Hematopoietic multipotent progenitor cell treated with erythropoietin and hydrocortisone succinate and interleukin-3 and kit ligand, for 17 days (in vitro differentiated cells): ENCODE measurements at places on chromosomes 12 and 14.

GRCh38 chr12:119803381-119803791 is 73.7 kb downstream of the CIT start:
- no peak for DNase-seq

- DNase-seq, result no peak
These were observed 86.6 kb upstream of the DYNC1H1 start for GRCh38 chr14:101877766-101878165.

GRCh38 chr12:102950107-102950949 is 7.1 kb upstream of the ASCL1 start:
- DNase-seq, result no peak

- no peak for DNase-seq
These were observed 1.3 kb downstream of the MBD6 start for GRCh38 chr12:57523706-57524614.

DNA sequence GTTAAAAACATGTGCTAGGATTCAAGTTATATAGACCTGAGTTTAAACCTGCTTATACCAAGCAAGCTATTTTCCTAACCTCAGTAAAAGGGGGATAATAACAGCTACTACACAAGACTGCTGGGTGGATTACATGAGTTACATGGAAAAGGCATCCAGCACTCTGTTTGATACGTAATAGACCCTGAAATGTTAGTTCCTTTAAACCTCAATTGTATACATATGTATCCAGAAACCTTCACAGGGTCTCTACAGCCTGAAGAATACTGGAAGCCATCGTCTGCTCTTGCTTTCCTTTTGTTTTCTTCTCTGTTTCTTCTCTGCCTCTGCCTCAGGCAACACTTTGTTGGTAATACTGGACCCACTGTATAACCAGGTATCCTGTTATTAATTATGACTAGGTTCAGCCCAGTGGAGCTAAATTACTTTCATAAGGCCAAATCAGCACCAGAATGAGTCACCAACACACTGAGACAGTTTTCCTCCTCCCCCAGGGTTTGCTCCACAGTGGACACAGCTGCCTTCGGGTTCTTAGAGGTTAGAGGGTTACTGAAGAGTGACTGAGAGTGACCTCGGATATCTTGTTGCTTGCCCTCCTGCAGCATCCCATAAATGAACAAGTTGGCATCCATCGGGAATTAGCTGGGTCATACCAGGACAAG is 127.1 kb downstream of the CAPZA3 start:
- DNase-seq, result no peak

GRCh38 chr14:50542941-50543418 is 10.6 kb upstream of the MAP4K5 start:
- DNase-seq, result peak; percentile 63

GRCh38 chr14:57087841-57088240 is 180.9 kb downstream of the EXOC5 start:
- no peak for DNase-seq

GRCh38 chr12:5881666-5882065 is 63.4 kb downstream of the ANO2 start:
- no peak for DNase-seq

- DNase-seq, result no peak
These were observed 45.9 kb downstream of the TSPAN9 start for GRCh38 chr12:3122841-3123678.

GRCh38 chr12:93925585-93926205 is 222.7 kb upstream of the PLXNC1 start:
- DNase-seq, result no peak

- no peak for DNase-seq
These were observed 19.8 kb downstream of the ERG28 start for GRCh38 chr14:75640876-75641275.

- no peak for DNase-seq
These were observed 156.7 kb downstream of the TMTC3 start for GRCh38 chr12:88298761-88299242.

DNA sequence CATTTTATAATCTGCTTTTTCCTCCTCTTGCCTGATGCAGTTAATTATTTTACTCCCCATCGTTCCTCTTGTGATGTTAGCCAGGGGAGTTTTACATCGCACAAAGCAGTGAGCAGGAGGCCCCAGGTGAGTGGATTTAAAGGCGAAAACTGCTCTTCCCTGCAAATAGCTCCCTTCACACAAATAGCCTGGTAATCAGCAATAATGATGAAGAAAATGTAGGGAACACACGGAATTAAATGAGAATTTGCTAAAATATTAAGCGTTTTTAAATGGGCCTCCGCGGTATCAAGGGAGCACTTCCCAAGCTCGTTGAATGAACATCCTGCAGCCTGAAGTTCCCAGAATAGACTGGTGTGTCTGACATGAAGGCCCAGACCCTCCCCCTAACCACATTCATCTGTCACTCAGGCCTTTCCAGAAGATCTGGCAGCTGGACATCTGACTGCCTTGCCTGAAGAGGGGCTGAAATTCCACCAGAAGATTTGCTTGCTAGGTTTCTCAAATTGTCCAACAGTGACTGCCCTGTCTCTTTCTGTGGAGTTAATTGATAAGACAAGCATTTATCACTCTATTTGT is 127.2 kb downstream of the CCDC60 start:
- DNase-seq, result no peak

- DNase-seq, result no peak
These were observed 23.6 kb upstream of the ADAM20 start for GRCh38 chr14:70558356-70558755.

DNA sequence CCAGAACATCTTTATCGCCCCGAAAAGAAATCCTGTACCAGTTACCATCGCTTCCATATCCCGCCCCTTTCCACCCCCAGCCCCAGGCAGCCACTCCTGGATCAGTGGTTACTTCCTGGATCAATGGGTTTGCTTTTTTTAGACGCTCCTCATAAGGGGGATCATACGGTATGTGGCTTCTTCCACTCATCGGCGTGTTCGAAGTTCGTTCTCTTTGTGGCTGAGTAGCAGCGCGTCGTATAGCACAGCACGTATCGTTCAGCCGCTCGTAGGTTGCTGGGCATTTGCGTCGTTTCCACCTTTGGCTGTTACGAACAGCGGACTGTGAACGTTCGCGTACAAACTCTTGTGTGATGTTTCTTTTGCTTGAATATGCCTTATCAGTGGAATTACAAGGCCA is 1.8 kb downstream of the NOC4L start:
- no peak for DNase-seq

DNA sequence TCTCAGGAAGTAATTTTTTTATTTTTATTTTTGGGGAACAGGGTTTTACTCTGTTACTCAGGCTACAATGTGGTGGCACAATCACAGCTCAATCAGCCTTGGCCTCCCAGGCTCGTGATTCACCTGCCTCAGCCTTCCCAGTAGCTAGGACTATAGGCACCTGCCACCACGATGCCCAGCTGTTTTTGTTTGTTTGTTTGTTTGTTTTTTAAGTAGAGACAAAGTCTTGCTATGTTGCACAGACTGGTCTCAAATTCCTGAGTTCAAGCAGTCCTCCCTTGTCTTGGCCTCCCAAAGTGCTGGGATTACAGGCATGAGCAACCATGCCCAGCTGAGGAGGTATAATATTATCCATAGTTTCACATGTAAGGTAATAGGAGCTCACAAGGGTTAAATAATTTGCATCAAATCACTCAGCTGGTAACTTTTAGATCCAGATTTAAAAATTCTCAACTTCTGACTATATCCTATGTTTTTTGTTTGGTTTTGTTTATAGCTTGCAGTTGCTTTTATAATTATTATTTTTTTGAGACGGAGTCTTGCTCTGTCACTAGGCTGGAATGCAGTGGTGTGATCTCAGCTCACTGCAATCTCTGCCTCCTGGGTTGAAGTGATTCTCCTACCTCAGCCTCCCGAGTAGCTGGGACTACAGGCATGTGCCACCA is 629.3 kb downstream of the DIO2 start:
- DNase-seq, result no peak

- DNase-seq, result no peak
These were observed 97.6 kb downstream of the SYNE3 start for GRCh38 chr14:95418858-95419257.

DNA sequence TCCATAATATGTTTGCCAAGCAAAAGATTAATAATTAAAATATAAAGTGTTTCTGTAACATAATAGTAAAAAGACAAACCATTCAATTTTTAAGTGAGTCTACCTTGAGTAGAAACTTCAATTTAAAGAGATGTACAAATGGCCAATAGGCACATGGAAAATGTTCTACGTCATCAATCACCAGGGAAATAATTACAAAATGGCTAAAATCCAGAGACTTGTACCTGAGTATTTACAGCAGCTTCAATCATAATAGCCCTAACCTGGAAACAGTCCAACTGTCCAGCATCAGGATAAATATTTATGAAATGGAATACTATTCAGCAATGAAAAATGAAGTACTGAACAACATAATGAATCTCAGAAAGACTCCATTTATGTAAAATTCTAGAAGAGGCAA is 95.5 kb upstream of the FAR2 start:
- no peak for DNase-seq

DNA sequence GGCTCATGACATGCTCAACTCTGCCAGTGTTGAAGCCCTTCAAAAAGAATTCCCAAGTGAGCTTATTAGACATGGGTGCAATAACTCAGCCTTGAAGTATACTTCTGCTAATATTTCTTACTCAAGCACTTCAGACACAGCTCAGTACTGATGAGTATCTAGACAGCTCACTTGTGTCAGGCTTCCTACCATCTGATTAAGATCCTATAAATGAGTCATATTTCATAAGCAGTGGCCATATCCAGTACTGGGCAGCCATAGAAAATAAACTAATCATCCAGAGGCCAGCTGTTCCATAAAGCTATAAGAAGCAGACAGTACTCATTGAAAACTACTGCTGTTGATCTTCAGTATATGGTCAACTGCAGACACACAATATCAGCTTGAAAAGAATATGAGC is 12.9 kb downstream of the FSCB start:
- DNase-seq, result no peak
